ENCODE measurements at places on chromosomes 5 and 9. TPM values are rescaled to one million over a fixed set of nuclear protein-coding genes. Genes with fewer than 3 reads are reported as not detected.

DNA sequence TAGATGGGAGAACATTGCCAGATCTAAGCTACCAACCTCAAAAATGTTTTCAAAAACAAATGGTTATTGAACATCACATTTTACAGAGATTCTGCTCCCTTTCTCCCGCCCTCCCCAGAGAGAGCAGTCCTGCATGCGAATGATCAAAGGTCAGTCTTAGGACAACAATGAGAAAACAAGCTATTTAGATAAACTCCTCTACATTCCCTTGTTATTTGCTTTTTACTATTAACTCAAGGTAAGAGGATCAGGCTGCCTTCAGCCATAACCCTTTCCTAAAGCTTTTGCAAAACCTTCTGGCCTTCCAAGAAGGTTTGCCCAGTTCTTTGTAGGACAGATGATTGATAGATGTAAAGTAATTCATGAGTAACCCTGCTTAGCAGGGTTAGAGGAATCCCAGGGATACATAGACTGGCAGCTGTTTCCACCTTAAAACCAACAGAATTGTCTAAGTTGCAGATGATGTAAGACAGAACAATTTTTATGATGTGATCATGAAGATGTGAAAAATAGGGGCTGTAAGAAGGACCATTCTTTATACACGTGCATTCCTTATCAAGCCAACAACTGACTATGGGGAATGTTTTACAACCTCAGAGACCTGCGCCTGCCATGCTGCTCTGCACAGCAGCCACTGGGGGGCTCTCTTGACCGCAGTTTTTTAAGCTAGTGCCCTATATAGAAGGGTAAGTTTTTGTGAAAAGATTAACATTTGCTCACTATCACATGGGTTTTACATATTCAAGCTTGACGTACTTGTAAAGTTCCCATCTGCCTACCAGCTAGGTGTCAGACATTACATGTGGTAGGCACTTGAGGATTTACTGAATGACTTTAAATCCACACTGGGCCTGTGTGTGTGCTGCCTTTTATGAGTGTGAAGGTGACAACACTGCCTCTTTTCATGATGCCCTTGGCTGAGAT is 2.3 kb upstream of the ZNF782 start:
- DNase-seq: peak; percentile 51

GRCh38 chr9:97412626-97413385 is 910 bp downstream of the TDRD7 start:
- no peak for DNase-seq

GRCh38 chr5:78735834-78736463 is 87.4 kb upstream of the LHFPL2 start:
- DNase-seq: no peak

DNA sequence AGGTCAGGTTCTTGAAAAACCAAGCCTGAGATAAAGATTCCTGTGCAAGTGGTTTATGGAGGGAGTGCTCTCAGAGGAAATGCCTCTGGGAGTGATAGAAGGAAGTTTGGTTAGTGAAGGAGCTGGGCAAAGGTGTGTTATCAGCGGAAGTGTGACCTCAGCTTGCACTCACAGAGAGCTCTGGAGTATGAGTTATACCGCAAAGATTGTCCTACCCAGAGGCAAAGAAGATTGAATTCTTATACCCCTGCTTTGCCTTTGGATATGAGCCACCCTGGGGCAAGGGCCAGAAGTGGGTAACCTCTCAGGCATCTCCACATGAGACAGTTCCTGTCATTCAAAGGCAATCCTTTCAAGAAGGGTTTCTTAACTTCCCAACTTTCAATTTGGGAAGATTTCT is 145.6 kb downstream of the MUSK start:
- DNase-seq: no peak

- no peak for DNase-seq
These were observed 25.8 kb downstream of the CAST start for GRCh38 chr5:96687812-96688453.

- DNase-seq: no peak
These were observed 278.7 kb upstream of the TARS1 start for GRCh38 chr5:33162057-33162456.

DNA sequence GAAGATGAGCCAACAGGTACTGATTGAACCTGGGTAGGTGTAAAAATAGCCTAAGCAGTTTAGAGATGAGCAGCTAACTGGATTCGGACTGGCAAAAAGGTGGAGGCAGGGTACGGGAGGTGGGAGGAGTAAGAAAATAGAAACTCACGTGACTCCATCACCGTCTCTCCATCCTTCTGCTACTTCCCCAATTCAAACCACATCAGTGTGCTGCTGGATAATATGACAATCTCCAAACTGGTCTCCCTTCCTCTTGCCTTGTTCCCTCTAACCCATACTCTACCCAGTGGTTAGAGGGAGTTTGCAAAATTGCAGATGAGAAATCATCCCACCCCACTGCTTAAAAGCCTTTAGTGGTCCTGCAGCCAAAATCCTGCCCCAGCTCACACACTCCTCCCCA is 42.7 kb downstream of the RIGI start:
- DNase-seq: no peak

DNA sequence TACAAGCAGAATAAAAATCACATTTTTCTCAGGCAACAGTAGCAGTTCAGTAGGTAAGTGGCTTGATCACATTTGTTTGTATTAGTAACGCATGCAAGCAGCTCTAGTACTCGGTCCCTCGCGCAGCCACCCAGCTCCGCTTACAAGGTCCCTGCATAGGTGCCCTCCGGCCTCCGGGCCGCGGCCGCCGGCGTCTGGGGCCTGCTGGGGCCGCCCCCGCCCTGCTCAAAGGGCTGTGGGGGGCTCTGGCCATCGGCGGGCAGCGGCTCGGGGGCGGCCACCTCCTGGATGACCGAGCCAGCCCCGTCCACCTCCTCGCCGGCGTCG is 50.2 kb upstream of the UBAC1 start:
- DNase-seq: no peak

GRCh38 chr9:16728137-16728508 is 142.3 kb downstream of the BNC2 start:
- no peak for DNase-seq

DNA sequence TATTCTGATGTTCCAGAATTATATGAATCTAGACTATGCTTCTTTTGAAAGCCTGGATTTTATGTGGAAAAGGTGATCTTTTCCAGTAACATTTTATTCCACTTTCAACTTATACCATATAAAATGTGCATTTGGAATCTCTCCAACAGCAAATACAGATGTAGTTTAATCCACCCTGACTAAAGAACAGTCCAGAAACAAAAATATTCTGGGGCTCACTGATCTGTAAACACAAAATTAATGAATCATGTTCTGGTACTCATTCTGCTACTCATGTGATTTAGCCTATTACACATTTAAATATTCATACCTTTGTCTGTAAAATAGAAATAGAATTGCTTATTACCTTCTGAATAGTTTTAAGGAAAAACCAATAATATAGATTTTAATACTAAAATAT is 125.8 kb downstream of the ARRDC3 start:
- DNase-seq: no peak

GRCh38 chr5:176389135-176390123 is 878 bp downstream of the HIGD2A start:
- no peak for DNase-seq

AKNA gene
- total RNA-seq: 152 TPM

TOR4A gene
- total RNA-seq: 17.5 TPM

PCDHB12 gene
- total RNA-seq: not detected

GPR151 gene
- not detected for total RNA-seq

Measured in activated T-helper 2 cell treated with anti-CD3 and anti-CD28 coated beads, Interferon-gamma antibody, Interleukin-2, Interleukin-4, amounts not matched to agents 10 μg/mL and 5 μg/mL and 100 μg/mL, durations not matched to agents 14 hours and 24 hours and 36 hours (primary cell).